ENCODE measurements at places on chromosomes 3 and 15.

DNA sequence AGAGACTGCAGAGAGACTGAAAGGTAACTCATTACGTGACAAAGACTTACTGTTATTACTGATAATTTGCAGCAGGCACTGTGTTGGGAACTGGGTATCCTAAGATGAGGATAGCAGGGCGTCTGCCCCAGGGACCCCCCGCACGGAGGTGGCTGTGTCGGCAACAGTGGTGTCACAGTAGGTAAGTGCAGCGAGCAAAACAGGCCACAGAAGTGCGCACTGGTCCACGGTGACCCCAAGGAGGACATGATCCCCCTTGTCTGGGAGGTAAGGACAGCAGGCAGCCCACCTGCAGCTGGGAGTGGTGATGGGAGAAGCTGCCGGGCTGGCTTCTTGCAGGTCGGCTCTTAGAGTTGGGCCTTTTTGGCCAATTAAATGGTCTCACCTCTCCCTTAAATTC is 82.9 kb downstream of the FAM43A start:
- DNase-seq, result no peak

GRCh38 chr3:59684766-59685165 is 634.9 kb upstream of the CFAP20DC start:
- no peak for DNase-seq

- no peak for DNase-seq
Observed at GRCh38 chr3:26099692-26100091, 309.8 kb downstream of the OXSM start.

- DNase-seq, result no peak
Observed at GRCh38 chr15:42619656-42620371, 44.4 kb downstream of the STARD9 start.

GRCh38 chr3:126442094-126442855 is 33.4 kb downstream of the ZXDC start:
- no peak for DNase-seq

Measured in GM04504 (cell line).